Mesendoderm (in vitro differentiated cells): ENCODE measurements at places on chromosomes 6 and 20.

GRCh38 chr6:7939184-7939863, 28.7 kb upstream of the TXNDC5 start:
- DNase-seq, result no peak

DNA sequence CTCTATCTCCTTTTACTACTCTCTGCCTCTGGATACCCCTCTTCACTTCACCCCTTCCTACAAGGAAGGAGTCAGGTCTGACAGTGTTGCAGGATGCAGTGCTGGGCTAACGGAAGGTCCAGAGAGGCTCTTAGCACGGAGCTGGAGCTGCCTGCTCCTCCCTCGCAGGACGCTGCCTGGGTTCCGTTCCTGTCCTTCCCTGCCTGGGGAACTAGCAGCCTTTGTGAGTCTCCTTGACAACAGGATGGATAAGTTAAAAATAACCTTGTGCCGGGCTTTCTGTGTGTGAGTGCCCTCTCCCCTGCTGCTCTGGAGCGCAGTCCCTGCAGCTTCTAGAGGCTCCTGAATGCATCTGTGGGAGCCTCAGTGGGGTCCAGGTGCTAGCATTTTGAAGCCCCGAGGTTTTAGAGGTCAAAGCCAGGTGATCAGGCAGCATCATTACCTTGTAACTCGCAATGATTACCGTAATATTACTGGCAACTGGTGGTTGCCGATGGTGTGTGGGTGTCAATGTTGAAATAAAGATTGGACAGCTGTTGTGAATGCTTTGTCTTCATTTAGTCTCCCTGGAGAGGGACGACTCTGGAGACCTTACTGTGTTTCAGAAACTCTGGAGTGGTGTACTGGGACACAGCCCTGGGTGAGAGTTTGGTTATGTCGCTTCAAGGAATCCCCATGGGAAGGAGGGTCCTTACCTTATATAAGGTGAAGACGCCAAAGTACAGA, 44.4 kb downstream of the CDS2 start:
- peak; percentile 31 for DNase-seq

GRCh38 chr6:98835149-98836024, 1.0 kb downstream of the POU3F2 start:
- peak; percentile 48 for DNase-seq

DNA sequence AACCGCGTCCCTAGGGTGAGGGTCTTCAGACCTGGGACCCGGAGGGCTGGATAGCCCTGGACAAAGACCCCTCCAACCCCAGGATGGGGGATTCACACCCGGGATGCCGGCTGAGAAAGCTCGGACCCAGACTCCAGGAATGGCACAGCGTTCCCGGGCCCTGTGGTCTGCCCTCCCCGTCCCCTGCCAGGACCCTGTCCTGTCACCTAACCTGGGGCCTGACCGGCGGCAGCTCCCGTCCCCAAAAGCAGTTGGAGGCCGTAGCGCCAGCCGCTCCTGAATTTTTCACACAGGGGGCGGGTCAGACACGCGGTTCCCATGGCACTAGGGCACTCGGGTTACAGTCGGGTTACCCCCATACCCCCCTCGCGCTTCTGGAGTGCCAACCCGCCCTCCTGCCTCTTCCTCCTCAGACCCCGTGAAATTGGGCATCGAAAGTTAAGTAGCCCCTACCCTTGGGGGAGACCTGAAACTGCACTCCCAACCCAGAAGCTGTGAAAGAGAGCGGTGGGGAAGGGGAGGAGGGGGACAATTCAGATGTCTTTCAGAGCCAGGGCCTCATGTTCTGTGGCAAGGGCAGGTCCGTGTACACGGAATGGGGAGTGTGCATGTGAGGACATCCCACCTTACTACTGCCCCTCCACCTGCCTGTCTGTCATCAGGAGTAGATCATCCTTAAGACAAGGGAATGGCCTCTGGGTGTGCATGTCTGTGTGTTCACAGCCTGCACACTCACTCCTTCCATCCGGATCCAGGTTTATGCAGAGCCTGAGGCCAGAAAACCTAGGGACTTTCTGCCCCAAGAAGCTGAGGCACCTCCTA, 595 bp downstream of the REM1 start:
- no peak for DNase-seq

GRCh38 chr6:44892579-44892978, 435.6 kb upstream of the RUNX2 start:
- no peak for DNase-seq

DNA sequence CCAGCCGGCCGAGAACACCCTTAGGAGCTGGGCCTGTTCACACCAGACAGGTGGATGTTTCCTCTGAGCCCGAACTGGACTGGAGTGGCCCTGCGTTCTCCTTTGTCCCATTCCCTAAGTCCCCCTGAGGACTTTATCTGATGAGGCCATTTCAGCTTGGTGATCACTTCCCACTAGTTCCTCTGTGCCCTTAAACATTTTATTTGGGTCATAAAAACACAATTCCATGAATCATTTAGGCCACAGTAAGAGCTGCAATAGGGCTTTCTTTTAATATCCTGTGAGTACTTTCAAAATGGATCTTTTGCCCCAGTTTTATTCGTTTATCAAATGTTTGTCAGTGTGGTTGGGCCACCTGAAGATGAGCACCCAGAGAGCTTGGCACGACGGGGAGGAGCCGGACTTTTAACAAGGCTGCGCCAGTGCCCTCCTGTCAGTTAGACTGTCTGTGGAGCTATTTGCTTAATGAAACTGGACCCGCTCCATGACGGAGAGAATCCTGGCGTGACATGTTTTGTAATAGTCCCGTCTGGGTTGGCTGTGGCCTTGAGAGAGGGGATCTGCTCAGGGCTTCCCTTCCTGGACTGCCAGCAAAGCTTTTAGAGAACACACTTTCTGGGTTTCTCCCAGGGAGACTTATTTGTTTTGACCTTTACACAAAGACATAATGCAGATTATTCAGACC, 53.5 kb downstream of the ZDHHC14 start:
- DNase-seq, result no peak

DNA sequence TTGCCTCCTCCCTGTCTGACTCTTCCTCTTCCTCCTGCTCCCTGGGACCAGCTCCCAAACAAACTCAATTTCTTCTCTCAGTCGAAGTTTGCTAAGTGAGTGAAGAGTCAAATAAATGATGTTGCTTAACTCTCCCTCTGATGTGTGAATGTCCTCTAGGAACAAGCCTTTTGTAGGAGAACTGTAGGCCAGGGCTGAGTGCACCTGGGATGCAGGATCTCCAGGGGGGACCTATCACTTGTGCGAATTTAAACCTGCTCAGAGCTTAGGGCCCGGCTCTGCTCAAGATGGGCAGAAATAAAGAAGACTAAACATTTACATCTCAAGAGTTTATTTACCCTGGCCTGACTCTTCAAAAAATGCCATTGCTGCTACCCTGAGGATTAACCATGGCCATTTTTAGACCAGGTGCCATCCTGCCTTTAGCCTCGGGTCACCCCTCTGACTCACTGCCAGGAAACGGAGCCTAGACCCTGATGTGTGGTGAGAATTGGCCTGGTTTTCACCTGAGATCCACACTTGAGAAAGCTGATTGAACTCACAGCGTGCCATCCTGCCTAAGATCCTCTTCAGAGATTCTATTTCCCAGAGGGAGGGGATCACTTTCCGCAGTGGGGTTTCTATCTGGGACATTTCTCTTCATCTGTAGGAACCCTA, 63.6 kb upstream of the CD93 start:
- no peak for DNase-seq

- no peak for DNase-seq
Observed at GRCh38 chr20:52500157-52500556, 308.6 kb upstream of the ZFP64 start.

GRCh38 chr20:59625214-59625922, 21.0 kb downstream of the PHACTR3 start:
- no peak for DNase-seq

DNA sequence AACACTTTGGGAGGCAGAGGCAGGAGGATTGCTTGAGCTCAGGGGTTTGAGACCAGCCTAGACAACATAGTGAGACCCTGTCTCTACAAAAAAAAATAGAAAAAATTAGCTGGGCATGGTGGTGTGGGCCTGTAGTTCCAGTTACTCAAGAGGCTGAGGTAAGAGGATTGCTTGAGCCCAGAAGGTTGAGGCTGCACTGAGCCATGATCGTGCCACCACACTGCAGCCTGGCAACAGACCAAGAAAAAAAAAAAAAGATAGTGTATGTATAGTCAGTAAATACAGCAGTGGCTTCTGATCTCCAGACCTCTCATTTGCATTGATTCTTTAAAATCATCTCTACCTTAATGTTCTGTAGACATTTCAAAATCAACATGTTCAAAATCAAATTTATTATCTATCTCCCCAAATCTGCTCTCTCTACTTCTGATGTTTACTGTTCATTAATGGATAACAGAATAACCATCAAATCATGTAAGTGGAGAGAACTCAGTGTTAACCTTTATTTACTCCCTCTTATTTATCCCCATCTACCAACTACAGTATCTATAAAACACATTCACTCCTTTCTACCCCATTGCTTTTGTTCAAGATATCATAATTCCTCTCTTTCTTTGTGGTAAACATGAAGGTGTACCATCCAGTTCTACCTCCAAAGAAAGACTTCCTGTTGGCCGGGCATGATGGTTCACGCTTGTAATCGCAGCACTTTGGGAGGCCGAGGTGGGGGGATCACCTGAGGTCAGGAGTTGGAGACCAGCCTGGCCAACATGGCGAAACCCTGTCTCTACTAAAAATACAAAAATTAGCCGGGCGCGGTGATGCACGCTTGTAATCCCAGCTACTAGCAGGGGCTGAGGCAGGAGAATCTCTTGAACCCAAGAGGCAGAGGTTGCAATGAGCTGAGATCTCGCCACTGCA, 7.7 kb downstream of the PROCR start:
- no peak for DNase-seq

DNA sequence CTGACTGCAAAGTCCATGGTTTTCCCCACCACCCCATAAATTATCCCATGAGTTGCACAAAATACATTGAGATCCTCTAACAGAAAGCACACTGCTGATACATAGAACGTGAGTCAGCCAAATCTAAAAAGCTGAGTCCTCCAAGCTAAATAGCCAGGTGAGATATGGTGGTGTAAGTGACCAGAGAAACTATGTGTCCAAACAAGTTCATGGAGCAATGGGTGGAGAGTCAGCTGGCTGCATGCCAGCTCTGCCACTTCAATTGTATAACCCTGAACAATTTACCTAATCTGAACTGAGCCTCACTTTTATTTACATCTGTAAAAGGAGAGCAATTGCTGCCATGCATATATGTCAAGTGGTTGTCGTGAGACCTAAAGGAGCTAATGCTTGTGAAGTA, 9.7 kb downstream of the SNAP25 start:
- DNase-seq, result no peak

- no peak for DNase-seq
Observed at GRCh38 chr6:163177007-163177406, 237.5 kb upstream of the QKI start.

DNA sequence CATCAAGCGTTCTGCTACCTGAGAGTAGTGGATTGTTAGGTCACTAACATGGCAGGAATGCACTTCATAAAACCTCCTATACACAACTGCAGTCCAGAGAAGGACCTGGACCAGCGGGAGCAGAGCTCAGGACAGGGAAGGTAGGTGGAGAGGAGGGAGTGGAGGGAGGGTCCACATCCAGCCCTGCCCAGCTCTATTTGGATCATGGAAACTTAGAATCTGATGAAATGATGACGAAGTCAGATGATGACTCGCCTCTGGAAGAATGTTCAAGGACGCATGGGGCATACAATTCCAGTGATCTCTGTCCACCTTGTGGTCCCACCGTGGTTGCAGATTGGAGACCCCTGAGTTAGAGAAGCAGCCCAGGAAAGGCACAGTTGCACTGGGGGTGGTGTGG, 68.8 kb downstream of the CLIC5 start:
- no peak for DNase-seq

- DNase-seq, result peak; percentile 61
Observed at GRCh38 chr20:32674362-32674789, 635 bp upstream of the C20orf203 start.

DNA sequence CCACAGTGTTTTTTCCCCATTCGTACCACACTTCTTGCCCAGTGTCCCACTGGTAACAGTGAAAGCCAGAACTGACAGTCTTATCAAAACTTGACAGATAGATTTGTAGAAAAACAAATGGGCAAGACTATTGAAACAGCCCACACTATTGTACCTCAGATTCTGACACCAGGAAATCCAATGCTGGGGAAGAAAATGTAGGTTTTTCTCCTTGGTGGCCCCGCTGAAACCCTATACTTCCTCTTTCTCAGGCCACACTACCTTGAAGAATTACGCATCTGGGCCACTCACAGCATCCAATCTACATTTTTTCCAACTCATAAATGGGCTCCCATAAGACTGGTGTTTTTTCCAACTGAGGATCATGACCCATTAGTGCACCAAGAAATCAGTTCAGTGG, 90.9 kb upstream of the HDDC2 start:
- DNase-seq, result no peak
